Thoracic aorta (tissue), 2 donors: ENCODE measurements at places on chromosomes 3 and 15.

DNA sequence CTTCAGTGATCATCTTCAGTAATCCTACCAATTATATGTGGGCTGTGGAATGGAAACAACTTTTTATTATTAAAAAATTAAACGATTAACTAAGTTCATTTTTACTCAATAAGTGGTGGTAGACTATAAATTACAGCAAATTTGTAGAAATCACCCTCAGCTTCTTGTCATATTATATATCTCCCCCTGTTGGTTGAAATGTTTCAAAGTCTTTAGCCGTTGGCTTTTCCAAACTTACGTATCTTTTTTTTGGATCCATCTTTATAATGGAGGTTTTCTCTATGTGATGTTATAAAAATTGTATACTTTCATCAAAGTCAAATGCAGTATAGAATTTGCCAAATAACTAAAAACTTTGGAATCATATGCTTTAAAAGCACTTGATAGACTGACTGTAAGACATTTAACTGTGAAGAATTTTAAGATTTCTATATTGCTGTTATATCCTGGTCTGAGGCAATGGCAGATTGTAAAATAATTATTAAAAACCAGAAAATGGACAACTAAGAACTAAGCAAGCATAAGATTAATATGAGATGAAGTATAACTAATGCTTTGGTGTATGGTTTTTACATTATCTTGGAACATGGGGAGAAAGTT lies 44.7 kb downstream of the ATP11B start:
- DNase-seq, result no peak

DNA sequence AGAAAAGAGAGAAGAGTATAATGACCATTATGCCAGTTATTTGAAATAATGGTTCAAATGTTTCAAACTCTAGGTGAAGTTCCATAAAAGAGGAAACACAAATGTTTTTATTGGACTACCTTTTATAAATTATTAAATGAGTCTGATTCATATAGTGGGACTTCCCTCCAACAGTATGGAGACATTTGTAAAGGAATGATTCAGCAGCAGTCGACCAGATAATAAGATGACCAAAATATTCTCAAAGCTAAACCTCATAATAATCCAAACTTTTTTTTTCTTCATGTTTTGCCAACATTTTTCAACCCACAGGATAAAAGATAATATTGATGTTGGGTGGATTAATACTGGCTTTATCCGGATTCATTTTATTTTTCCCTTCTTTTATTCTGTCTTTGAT lies 18.8 kb downstream of the TIPARP start:
- no peak for DNase-seq

GRCh38 chr3:53733446-53733845 lies 112.8 kb downstream of the CHDH start:
- no peak for DNase-seq

DNA sequence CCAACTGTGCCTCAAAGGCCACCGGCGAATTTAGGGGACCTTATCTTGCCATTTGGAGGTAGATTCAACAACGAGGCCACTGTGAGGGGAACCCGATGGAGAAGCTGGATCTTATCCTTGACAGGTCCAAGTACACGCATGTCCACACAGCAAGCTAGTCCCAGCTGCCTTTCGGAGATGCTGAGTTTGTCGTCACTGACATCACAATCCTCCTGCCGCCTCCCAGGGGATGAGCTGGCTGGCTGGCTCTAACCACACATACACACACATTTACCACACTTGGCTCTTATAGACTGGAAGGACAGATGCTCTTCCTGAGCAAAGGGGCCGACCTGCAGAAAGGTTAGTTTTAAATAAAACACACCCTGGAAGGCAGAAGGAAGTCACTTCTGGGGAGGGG lies 176.3 kb downstream of the STT3B start:
- DNase-seq, result no peak

DNA sequence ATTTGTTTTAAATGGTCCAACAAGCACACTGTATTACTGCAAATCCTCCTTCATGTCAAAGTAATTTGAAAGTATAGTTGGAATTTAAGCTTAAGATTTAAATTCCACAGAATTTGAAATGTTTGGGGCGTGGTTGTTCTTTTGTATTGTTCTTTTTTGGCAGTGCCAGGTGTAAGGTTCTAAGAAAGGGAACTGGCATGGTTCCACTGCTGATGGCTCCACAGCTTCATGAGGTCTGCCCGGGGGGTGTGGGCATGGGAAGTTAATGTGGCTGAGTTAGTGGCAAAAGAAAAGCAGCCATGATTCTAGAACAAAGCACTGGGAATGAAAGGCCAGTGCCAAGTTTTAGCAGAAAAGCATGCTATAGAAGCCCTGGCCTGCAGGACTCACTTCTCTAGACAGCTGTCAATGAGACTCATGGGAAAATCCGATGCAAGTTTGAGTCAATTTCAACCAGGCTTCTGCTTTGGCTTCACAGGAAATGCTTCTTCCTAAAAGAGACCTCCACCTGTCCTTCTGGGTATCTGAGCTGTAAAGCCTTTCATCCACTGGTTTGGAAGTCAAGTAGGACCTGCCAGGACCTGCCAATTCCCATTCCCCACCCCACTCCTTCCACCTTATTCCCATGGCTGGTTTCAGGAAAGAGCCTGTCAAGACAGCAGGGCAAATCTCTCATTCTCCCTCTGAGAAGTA lies 18.9 kb downstream of the CDCP1 start:
- no peak for DNase-seq

DNA sequence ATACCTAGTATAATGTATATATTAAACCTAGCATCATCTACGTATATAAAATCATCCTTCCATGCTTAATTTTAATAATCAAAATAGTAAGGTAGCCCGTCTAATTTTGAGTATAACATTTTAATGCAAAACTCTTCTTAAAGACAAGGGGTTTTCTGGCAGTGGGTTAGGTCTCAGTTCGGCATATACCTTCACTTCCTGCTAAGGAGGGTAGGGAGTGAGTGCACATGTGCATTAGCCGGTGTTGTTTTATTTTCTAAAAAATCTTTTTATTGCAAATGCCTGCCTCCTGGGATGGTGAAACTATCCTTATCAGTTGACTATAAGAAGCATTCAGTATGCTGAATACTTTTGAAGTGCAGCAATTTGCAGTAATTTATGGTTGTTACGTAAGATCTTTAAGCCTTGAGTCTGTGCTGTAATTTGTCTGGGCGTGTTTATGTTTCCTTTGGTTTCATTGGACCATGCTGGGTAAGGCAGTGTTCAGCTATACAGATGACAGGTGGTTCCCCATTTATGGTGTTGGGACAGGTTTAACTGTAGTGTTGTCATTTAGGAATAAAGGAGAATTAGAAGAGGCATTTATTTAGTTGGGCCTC lies 11.7 kb downstream of the ARHGEF26 start:
- no peak for DNase-seq

DNA sequence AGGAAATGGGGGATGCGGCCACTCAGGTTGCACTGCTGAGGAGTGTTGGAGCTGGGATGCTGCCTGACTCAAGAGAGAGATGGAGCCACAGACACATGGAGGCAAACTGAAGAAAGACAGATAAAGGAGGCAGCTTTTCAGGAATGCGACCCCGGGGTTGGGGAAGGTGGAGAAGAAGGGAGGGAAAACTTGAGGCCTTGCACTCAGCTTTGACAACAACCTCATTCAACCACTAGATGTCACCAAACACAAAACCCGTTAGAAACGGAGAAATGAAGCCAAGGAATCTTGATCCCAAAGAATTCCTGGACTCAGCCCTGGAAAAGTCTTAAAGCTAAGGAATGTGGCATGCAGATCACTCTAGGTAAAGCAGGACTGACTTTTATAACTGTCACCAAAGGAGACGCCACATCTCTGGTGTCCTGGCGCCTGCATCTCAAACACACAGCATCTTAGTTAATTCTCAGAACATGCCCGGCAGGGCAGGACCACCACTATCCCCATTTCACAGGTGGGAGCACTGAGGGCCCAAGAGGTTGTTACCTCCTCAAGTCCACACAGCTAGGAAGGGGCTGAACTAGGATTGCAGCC lies 59.6 kb upstream of the LMCD1 start:
- DNase-seq, result no peak

DNA sequence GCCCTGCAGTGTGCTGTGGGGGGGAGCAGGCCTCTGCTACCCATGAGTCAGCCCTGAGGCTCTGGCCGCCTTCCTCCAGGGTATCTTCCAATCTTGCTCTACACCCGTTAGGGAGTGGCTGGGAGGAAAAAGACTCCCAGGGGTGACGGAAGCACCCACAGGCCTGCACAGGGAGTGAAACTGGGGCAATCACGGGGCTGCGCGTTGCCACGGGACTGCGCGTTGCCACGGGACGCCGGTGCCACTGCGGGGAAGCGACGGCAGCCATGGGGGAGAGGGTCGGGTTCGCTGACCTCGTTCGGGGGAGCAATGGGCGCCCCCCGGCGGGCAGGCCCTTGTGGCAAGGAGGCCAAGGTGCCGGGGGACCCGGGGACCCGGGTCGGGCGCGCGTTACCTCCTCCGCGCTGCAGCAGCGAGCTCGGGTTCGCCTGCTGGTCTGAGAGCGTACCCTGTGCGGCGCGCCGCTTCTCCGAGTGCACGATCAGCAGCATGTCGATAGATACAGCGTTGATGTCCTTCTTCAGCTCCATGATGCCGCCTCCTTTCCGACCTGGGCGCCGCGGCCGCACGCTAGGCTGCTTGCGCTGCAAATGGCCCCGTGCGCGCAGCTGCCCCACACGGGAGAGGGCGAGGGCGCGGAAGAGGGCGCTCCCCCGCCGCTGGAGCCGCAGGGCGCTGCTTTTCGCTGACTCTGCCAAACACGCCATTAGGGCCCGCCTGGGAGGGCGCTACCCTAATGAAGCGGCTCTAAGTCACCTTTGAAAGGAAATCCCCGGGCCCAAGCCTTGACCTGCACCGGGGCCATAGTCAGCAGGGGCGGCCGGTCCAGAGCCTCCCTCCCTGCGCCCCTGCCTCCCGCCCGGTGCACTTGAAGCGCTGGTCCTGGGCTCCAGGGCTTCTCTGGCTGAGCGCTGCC lies at the start of gene KY:
TSS of gene KY (minus strand) at position 592 of the 916 bp plus-strand sequence. CDS start at position 530, 62 bp downstream.
- no peak for DNase-seq

GRCh38 chr15:84871428-84871985 lies 13.0 kb upstream of the SLC28A1 start:
- DNase-seq, result no peak

DNA sequence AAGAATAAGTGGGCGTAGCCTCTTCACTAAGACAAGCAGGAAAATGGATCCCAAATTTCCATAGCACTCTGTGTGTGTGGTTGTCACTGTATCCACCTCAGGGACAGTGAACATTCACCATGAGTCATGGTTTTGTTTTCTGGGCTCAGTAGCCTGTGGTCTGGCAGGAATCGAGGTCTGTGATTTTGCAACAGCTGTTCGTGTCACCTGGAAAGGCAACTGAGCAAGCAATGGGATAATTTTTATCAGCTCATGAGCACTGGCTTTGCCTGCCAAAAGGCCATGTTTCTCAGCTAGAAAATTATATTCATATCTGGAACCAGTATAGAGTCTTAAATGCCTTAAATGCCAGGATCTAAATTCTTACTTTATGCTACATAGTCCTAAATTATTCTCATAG lies 60.9 kb downstream of the STRIT1 start:
- peak; percentile 18 for DNase-seq

DNA sequence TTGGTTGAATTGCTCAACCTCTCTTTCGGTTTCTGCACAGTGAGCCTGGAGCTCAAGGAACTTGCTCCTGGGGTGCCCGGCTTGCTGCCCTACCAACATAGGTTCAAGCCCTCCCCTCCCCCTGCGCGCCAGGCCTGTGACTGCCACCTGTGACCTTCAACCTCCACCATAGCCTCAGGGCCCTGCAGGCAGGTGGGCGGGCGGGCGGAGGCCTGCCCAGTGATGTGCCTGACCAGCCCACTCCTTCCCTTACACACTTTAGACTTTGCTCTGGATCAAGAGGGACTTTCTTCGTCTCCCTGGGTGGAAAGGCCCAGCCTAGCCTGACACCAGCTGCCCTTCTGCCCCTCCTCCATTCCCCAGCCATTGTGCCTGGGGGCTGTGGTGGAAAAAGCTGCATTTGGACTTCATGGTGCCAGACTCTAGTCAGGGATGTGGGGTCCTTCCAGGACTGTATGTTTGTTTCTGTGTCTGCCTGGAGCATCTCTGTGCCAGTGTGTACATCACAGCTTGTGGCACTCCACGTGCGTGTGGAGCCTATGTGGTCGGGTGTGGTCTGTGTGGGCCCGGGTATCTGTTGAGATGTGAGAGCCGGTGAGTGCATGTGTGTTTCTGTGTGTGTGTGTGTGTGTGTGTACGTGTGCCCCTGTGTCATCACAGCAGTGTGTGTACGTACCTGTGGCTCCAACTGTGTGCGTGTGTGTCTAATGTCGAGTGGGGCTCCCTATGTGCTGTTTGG lies 9.5 kb downstream of the PRKCD start:
- DNase-seq, result no peak

GRCh38 chr3:144175644-144176425 lies 204.2 kb downstream of the DIPK2A start:
- DNase-seq, result no peak

GRCh38 chr3:8597219-8597853 lies 47.3 kb downstream of the SSUH2 start:
- no peak for DNase-seq

- DNase-seq, result no peak
Observed at GRCh38 chr15:76339305-76340197, 3.0 kb downstream of the ISL2 start.

DNA sequence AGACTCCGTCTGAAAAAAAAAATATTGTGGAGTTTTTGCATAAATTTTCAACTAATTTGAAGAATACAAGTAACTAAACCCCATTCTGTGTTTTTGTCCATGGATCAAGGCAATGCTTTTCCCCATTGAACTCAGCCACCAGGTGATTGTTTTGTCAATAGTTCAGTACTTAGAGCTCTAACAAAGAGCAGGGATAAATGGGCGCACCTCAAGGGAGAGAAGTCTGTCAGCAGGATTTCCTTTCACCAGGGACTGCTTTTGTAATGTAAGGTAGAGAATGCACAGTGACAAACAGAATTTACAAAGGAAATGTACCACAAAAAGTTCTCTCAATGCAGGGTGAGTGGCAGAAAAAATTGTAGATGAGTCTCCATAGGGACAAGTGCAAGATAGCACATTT lies 10.8 kb upstream of the ATP13A5 start:
- no peak for DNase-seq

GRCh38 chr3:98779541-98780335 lies 16.6 kb downstream of the ST3GAL6 start:
- DNase-seq, result no peak

DNA sequence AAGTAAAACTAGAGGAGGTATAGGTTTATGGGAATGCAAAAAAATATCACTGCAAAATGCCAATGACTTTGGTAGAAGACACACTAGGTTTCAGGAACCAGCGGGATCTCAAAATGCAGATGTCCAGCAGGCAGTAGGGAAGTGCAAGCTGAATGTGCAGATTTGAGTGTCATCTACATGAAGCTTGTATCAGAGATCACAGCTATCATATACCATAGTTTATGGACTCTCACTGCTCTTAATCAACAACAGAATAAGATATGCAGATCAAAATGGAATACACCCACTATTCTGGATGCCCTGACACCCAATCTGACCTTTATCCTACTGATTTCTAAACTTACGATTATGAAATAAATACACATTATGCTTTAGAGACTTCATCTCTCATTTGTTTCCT lies 27.7 kb downstream of the TMCC1 start:
- no peak for DNase-seq

DNA sequence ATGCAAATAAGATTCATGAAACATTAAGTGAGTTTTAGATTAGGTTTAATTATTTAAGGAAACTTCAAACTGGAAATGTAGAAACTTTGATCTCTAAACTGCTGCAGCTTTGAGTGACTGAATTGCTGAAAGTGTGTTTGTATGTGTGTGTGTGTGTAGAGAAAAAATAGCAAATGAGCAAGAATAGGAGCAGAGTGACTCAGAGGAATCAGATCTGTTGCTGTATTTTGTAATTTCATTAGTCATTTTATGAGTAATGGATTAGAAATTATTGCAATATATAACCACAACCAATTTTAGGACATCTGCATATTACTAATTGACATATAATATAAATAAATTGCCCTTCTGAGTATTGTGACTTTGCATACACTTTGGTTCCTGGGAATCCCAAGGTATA lies 52.8 kb upstream of the SLC9A9 start:
- no peak for DNase-seq
